ENCODE measurements at places on chromosomes 12 and 14. TPM values are rescaled to one million over a fixed set of nuclear protein-coding genes. Genes with fewer than 3 reads are reported as not detected.

The CACNA2D4 gene
- total RNA-seq: not detected

The C12orf54 gene
- total RNA-seq: not detected

The NDRG2 gene
- total RNA-seq: 2.7 TPM

The CMKLR1 gene
- 0.05 TPM for total RNA-seq

The AMN gene
- 0.39 TPM for total RNA-seq

The EPYC gene
- not detected for total RNA-seq

The IL23A gene
- not detected for total RNA-seq

The APOF gene
- total RNA-seq: not detected

The TMTC3 gene
- total RNA-seq: 12.2 TPM

The TTC6 gene
- 0.73 TPM for total RNA-seq

The NEUROD4 gene
- total RNA-seq: not detected

The TEX22 gene
- total RNA-seq: 0.29 TPM

The CD4 gene
- total RNA-seq: not detected

The NKX2-1 gene
- not detected for total RNA-seq

The LMNTD1 gene
- total RNA-seq: not detected

The ANKRD9 gene
- total RNA-seq: 11.0 TPM

The ADAM21 gene
- 0.05 TPM for total RNA-seq

The SERPINA9 gene
- total RNA-seq: not detected

The EML5 gene
- 0.53 TPM for total RNA-seq

The KCNK10 gene
- total RNA-seq: not detected

The PLD4 gene
- 0.10 TPM for total RNA-seq

The RDH11 gene
- 61.0 TPM for total RNA-seq

The FOXA1 gene
- total RNA-seq: 9.1 TPM
